ENCODE measurements at places on chromosomes 3 and 15.

DNA sequence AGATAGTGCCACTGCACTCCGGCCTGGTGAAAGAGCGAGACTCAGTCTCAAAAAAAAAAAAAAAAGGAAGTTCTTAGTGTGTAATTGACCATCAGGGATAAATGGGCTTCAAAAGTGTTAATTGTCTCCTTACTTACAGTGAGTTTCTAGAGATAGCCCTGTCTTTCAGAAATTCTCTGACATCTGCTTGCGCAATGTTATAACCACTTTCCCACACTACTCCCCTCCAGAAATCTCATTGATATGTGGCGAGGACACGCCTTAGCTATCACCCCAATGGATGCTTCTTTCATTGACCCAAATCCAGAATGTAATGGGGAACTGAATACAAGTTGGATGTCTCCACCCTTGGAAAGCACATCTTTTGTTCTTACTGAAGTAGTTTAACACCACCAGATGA, 70.9 kb downstream of the GMPS start:
- no peak for DNase-seq

DNA sequence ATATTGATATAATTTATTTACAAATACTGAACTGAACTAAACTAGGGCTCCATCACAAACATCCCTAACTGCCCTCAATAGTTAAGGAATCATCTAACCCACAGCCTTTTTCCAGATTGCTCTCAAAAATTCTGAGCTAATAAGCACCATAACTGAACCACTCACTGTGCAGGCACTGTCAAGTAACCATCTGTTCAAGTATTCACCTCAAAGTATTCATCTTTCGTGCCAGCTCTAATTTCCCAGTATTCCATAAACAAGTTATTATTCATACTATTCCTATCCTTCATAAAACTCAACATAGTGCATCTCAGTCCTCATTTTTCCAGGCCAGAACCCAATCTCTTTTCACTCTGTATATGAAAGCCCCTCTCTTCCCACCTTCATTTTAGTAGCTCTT, 41.1 kb downstream of the THBS1 start:
- DNase-seq, result no peak

GRCh38 chr3:109187390-109187789, 50.9 kb downstream of the C3orf85 start:
- DNase-seq, result no peak

DNA sequence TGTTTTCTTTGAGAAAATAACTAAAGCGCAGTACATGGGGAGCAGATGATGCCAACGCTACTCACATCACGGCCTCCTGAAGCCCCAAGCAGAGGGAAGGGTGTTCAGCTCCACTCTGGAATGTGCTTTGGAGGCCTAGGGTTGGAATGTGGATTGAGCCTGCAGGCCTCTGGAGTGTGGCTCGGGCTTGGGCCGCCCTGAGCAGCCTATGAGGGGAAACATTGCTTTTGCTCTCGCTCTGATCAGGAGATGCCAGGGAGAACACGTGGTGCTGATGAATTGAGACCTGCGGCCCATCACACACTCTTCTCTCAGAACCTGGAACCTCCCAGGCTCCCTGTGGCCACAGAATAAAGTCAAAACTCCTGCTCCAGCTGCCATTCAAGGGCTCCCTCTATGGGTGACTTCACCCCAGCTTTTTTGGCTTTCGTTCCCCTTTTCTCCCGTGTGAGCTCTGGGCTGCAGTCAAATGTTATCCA, 23.3 kb downstream of the CCDC13 start:
- peak; percentile 29 for DNase-seq

DNA sequence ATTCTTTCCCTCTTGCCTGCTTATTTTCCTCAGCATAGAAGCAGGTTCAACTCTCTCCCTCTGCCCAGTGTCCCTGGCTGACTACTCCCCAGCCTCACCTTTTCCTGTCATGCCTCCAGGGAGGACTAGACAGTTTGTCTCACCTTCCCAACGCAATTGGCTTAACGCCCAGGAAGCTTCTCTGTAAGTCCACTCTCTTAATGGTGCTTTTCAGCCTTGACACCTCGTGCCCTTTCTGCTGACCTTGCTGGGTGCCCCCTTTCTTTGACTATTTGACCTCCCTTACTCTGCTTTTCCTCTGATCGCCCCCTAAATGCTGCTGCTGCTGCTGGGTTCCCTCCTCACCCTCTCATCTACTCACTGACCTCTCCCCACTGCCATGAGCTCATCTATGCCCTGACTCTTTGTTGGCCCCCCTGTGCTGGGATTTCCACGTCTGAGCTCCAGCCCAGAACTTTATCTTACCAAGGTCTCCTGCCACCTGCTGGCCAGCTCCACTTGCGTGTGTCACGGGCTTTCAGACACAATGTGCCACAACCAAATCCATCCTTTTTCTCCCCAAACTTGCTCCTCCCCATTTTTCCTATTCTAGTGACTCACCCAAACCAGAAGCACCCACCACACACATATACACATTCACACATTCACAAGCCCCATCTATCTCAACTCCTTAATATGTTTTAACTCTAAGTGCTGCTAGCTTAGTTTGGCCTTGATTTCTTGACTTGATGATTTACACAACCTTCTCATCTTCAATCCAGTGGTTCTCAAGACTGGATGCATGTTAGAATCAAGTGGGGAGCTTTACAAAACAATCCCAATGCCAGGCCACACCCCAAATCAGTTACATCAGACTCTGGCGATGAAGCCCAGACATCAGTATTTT, 16.6 kb downstream of the EPB42 start:
- DNase-seq, result peak; percentile 47

DNA sequence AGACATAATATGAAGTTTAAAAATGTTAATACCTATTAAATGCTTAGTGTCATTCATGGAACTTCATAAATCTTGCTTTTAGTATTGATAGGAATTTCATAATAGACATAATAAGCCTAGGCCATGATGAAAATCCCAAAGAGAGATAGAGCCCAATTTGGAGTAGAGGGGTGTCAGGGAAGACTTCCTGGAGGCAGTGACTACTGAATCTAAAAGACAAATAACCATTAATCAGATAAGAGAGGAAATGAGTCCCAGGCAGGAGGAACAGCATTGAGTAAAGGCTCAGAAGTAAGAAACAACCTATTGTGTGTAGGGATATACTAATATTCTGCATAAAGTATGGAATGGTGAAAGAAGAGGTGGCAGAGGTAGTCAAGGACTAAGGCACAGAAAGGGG, 126.9 kb upstream of the MRPS22 start:
- no peak for DNase-seq

GRCh38 chr15:63718590-63719035, 115.1 kb downstream of the HERC1 start:
- no peak for DNase-seq

- DNase-seq, result peak; percentile 68
Observed at GRCh38 chr3:158672215-158673176, at the start of gene LXN. Gene LXN (minus strand): TSS chr3:158672648. CDS start chr3:158672478, 170 bp downstream.

- no peak for DNase-seq
Observed at GRCh38 chr3:151318313-151318712, 1.7 kb upstream of the GPR87 start.

DNA sequence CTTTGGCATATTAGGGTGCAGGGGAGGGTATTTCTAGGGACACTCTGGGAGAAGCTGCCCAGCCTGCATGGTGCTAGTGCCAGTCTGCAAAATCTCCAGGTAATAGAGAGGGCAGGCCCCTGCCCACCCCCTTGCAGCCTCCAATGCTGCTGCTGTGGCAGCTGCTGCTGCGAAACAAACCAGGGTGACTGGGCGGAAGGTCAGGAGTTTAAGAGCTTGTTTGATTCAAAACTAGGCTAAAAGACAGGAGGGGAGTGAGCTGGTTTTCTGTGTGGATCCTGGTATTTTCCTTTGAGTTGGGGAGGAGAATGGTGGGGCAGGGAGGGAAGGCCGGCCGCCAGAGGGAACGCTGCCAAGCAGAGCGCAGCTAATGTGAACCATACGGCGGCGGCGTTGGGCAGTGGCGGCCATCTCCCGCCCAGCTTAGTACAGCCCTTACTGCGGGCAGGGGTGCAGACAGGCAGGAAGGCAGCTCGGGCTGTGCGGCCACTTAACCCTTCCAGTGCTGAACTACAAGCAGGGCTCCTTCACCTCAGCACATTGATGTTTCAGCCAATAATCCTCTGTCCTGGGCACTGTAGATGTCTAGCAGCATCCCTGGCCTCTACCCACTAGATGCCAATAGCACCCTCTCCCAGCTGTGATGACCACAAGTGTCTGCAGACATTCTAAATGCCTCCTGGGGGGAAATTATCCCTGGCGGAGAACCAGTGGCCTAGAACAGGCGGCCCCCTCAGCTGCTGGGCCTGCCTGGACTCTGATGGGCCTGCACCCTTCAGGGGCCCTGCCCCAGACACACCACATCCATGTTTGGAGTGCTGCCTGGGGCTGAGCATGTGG, 125.7 kb downstream of the EEFSEC start:
- DNase-seq, result no peak

GRCh38 chr15:42107473-42107872, 13.1 kb upstream of the PLA2G4D start:
- DNase-seq, result no peak

GRCh38 chr3:59690886-59691285, 641.1 kb upstream of the CFAP20DC start:
- no peak for DNase-seq

DNA sequence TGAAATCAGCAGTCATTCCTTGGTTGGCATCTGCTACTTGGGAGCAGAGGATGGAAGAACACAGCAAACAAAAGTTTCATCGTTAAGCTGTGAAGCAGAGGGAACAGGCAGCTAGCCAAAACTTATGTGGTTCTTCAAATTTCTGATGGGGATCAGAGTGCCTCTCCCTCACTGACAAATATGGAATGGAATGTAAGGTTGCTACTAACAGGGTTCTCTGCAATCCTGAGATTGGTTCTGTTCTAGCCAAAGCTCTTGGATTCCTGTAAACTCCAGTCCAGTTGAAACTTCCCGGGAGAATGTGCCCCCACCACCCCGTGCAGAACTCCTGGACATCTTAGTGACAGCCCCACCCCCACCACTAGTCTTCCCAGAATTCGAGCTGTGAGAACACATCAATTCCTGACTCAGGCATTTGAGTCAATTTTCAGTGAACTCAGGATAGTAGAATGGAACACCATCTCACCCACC, 55.9 kb upstream of the PHLDB2 start:
- DNase-seq, result no peak

GRCh38 chr3:119930286-119930685, 148.4 kb downstream of the NR1I2 start:
- DNase-seq, result no peak

DNA sequence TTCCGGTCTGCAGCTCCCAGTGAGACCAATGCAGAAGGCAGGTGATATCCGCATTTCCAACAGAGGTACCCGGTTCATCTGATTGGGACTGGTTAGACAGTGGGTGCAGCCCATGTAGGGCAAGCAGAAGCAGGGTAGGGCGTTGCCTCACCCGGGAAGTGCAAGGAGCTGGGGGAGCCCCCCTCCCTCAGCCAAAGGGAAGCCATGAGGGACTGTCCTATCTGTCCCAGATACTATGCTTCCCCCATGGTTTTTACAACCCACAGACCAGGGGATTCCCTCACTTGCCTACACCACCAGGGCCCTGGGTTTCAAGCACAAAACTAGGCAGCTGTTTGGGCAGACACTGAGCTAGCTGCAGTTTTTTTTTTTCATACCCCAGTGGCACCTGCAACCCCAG, 71.8 kb downstream of the CPNE4 start:
- DNase-seq, result no peak

DNA sequence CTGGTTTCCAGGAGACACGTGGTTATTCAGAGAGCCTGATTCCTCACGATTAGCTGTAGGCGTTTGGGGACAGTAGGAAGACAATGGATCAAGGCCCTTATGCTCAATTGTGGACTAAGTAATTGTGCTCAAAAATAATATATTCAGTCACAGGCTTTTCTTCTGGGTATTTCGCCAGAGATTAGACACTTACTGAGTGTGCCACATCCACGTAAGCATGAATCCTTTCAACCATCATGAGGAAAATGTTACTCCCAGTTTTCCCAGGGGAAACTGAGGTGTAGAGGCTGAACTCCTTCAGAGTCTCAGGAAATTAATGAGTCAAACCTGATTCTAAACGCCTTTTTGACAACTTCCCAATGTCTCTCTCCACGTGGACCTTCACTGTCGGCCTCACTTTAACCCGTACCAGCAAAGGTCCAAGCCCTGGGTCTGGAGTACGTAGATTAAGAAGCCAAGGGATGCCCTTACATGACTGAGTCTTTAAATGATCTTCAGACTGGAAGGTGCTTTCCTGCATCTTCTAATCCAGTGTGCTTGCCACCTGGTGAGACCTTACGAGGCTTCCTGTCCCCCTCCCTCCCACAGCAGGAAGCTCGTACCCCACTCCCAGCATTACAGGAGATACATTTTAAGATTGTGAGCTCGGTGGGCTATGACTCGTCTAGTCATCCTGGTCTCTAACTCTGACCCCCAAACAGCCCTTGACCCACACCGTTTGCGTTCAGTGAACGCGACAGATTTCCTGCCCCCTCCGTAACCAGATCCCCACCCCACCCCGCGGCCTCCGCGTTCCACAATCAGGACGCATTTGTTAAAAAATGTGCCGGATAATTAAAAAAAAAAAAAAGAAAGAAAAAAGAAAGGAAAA, 1.7 kb downstream of the PKM start:
- no peak for DNase-seq

GRCh38 chr3:1191026-1191425, 98.2 kb downstream of the CNTN6 start:
- DNase-seq, result no peak

DNA sequence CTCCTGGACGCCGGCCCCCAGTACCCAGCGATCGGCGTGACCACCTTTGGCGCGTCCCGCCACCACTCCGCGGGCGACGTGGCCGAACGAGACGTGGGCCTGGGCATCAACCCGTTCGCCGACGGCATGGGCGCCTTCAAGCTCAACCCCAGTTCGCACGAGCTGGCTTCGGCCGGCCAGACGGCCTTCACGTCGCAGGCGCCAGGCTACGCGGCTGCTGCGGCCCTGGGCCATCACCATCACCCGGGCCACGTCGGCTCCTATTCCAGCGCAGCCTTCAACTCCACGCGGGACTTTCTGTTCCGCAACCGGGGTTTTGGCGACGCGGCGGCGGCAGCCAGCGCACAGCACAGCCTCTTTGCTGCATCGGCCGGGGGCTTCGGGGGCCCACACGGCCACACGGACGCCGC, 956 bp downstream of the ZIC1 start:
- DNase-seq, result no peak

DNA sequence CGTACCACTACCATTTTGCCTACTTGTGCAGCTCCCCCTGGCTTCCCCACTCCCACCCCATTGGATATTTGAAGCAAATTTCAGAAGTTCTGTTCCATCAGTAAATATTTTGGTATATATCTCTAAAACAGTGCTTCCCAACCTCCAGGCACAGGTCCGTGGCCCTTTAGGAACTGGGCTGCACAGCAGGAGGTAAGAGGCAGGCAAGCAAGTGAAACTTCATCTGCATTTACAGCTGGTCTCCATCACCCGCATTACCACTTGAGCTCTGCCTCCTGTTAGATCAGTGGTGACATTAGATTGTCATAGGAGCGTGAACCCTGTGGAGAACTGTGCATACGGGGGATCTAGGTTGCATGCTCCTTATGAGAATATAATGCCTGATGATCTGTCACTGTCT, 97.2 kb upstream of the LRRFIP2 start:
- DNase-seq, result no peak
